ENCODE measurements at places on chromosomes 13 and 19.
A peak's percentile ranks its signal among the peaks of the same experiment; 100 is the strongest.

DNA sequence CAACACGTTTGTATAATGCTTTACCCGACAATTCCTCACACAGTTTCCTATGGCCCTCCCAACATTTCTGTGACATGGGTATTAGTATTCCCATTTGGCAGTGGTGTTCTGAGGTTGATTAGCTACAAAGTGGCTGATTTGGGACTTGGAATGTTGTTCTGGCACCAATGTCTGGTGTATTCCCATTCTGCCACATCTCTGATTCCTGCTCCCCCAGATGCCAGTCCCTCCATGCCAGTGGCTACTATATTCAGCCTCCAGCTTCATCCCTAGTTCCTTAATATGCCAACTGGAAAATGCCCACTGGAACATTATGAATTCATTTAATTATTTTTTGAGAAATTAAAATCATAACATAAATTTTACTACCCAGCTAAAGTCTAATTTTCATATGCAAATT, 60.6 kb upstream of the NBEA start:
- no peak for DNase-seq

- no peak for DNase-seq
These were observed 6.4 kb upstream of the ZNF841 start for GRCh38 chr19:52101866-52102562.

DNA sequence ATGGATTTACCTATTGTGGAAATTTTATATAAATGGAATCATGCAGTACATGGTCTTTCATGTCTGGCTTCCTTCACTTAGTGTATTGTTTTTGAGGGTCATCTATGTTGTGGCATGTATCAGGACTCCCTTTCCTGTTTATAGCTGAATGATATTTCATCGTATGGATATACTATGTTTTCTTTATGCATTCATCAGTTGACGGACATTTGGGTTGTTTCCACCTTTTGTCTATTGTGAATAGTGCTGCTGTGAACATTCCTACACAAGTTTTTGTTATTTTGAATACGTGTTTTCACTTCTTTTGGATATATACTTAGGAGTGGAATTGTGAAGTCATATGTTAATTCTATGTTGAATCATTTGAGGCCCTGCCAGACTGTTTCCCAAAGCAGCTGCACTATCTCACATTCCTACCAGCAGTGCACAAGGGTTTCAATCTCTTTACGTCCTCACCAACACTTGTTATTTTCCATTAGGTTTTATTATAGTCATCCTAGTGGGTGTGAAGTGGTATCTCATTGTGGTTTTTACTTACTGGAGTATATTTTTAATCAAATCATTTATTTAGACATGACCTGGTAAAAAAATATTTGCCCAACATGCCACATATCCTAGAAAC, 262.7 kb downstream of the DLEU7 start:
- no peak for DNase-seq

GRCh38 chr19:30136611-30137195, 194.7 kb downstream of the URI1 start:
- DNase-seq = no peak

- peak; percentile 21 for DNase-seq
These were observed 753 bp downstream of the ZNF235 start for GRCh38 chr19:44303976-44304568.

DNA sequence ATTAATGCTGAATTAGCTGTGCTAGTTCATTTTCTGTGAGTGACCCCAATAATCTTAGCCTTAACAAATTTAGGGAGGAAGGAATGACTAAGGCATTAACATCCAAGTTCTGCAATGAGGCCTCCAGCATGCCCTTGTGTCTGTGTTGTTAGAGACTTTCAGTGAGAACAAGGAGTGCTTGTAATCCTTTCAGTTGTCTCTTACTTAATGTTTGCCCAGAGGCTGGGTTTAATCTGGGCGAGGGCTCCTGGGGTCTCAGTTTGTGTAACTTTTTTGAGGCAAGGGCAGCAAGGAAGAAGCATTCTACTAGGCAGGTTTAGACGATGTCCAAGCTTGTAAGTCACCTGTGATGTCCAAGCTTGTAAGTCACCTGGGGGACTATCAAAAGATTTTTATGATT, 24.3 kb downstream of the CCNA1 start:
- no peak for DNase-seq

- no peak for DNase-seq
These were observed 8.7 kb downstream of the SYNGR4 start for GRCh38 chr19:48372904-48373303.

DNA sequence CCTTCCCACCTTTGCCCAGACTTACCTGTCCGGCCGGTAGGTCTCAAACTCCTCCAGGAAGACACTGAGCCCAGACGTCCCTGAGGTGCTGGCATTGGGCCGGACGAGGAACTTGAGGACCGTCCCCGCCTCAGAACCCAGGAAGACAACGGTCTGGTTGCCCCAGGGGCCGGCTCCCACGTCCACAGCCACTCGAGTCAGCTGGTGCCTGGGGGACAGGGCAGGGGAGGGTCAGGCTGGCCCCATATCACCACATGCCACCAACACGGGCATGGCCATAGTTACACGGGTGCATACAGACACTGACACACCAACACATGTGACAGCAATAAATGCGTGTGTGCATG, 8.4 kb upstream of the LRG1 start:
- DNase-seq = no peak

- DNase-seq = no peak
These were observed 24.4 kb upstream of the NMRK2 start for GRCh38 chr19:3908266-3909054.

DNA sequence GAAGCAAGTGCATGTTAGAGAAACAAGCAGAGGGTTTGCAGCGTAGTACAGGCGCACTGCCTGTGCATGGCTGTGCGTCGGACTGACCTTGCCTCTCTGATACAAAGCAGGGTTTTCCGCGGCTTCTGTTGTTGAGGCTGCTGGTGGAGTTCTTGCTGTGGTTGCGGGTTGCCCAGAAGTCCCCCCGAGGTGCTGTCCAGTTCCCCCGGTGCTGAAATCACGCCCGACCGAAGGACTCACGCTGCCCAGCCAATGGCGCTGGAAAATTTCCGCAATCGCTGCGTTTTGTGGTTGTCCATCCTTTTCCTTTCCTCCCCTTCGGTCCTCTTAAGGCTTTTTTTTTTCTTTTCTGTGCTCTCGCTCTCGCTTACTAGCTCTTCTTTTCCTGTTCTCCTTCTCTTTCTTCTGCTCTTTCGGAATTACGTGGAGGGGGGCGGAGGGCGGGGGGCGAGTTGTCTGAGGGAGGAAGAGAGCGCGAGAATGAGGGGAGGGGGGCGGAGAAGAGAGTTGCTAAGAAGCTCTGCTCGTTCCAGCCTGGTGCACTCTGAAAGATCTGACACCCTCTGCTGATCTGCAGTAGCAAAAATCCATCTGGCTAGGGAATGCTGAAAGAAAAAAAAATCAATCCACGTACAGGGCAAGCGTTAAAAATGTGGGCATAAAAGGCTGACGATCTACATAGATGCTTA, at the start of gene SLITRK1:
Gene SLITRK1 (minus strand): TSS at position 558 of the 689 bp plus-strand sequence. CDS start 967 bp downstream, outside the sequence.
- peak; percentile 92 for DNase-seq

DNA sequence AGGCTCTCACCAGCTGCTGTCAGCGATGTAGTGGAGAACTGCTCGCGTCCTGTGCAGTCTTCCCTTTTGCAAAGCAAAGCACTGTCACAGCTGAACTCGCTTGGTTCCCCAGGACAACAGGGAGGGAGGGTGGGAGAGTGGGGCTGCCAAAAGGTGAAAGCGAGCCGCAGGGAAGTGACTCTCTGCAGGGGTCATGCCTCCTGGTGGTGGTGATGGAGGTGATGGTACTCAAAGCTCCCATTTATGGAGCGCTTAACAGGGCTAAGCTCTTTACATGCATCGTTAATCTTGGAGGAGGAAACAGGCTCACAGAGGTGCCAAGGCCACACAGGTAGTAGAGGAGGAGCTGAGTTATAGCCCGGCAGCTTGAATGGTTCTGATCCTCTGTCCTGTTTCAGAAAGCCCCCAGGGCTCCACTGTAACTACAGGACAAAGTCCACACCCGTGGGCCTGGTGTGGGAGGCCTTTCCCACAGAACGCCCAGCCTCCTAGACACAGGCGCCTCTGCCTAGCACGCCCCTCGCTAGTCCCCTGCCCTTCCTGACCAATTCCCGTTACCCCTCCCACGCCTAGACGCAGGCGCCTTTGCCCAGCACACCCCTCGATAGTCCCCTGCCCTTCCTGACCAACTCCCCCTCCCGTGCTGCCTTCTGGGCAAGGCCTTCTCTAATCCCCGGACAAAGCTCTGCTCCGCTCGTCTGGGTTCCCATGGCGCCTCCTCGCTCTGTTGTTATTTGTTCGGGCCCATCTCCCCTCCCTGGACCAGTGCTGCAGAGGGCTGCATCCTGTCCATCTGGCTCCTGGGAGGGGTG, 10.7 kb downstream of the PPP1R37 start:
- DNase-seq = peak; percentile 80

- no peak for DNase-seq
These were observed 6.9 kb downstream of the DCLK1 start for GRCh38 chr13:36124236-36124822.

DNA sequence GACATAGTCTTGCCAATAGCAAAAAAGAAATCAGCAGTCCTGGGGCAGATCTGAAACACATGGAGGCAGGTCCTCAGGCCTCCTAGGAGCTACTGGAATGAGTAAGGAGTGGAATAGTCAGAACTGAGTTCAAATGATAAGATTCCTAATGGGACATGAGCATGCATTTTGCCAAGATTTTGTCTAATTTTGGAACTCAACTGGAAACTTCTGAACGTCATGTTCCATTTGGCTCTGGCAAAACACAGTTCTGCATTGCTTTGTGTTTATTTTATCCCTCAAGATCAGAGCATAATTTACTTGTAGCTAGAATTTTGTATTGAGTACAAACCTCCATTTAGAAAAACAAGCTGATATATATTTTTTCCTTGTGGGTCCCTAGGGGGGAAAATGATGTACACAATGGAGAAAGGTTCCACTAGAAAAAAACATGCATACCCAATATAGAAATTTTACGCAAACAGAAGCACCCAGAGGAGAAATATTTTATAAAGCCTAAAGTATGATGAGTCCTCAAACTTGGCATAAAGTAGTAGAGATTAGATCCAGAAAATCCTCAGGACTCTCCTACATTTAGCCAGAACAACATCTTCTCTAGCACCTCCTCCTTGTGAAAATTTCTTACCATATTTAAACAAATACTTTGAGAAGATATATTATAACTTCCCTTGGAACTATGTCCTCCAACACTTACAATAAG, 149.0 kb upstream of the SERP2 start:
- DNase-seq = no peak

- DNase-seq = no peak
These were observed 29.1 kb downstream of the CEBPA start for GRCh38 chr19:33273065-33273736.

GRCh38 chr13:25170554-25171111, 1.5 kb downstream of the AMER2 start:
- DNase-seq = no peak

- no peak for DNase-seq
These were observed 126.9 kb downstream of the SIPA1L3 start for GRCh38 chr19:38033658-38034491.

DNA sequence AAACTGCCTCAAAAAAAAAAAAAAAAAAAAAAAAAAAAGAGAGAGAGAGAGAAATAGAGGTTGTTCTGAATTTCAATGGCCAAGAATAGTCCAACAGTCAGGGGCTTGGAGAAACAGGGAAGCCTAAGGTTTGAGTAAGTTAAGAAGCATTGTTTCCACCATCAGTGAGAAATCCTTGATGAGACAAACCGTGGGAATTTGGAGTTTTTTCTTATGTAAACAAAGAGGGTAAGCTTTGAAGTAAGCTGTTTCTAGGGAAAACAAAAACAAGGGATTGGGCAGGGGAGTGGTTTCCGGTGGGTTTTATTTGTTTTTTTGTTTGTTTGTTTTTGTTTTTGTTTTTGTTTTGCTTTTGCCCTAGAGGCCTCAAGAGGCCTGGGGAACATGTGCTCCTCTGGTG, 11.2 kb upstream of the ERVV-1 start:
- DNase-seq = no peak

DNA sequence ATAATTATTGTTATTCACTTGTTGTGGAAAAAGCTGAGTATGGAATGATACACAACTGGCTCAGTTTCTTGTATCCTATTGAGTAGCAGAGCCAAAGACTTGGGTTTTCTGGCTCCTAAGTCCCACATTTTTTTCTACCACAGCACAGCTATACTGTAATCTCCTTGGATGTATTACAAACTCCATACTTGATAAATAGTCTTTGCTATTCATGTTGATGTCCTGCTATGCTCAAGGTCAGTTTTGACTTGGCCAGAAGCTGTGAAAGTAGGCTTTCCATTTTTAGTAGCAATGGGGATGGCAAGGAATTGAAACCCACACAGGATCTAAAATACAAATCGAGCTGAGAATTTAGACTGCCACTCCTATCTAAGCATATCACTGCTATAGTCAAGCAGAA, 79.1 kb downstream of the B3GLCT start:
- no peak for DNase-seq

DNA sequence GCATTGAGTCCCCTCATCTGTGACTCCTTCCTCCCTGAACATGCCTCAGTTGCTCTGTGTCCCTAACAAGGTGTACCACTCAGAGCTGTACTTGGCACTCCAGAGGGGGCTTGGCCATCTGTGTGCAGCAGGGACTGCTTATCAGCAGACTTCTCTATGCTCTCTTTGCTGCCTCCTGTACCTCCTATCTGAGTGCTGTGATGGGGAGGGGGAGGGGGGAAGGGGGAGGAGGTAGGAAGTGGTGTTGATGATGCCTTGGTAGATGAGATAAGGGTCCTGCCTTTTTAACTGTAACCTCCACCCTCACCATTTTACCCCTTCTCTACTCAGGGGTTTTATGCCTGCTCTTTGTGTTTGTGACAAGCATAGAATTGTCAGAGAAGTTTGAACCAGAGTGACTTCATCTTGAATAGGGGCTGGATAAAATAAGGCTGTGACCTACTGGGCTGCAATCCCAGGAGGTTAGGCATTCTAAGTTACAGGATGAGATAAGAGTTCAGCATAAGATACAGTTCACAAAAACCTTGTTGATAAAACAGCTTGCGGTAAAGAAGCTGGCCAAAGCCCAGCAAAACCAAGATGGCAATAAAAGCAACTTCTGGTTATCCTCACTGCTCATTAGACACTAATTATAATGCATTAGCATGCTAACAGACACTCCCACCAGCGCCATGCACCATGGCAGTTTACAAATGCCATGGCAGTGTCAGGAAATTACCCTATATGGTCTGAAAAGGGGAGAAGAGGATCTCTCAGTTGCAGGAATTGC, 13.2 kb downstream of the PCDH8 start:
- DNase-seq = no peak

- no peak for DNase-seq
These were observed 51.5 kb upstream of the MRI1 start for GRCh38 chr19:13712767-13713201.

GRCh38 chr19:58557221-58558065, 968 bp downstream of the UBE2M start:
- no peak for DNase-seq

GRCh38 chr13:24032674-24033073, 127.8 kb upstream of the SPATA13 start:
- DNase-seq = no peak

- DNase-seq = no peak
These were observed 237.7 kb upstream of the DACH1 start for GRCh38 chr13:72104656-72105180.

Measured in neuronal stem cell (in vitro differentiated cells).